ENCODE measurements at places on chromosomes 13 and 19. TPM values are rescaled to one million over a fixed set of nuclear protein-coding genes. Genes with fewer than 3 reads are reported as not detected.

GPR18 gene
- total RNA-seq: not detected

LMTK3 gene
- 5.8 TPM for total RNA-seq

TNPO2 gene
- 36.6 TPM for total RNA-seq

ZNF470 gene
- total RNA-seq: 1.2 TPM

ZNF813 gene
- total RNA-seq: 1.3 TPM

CPB2 gene
- not detected for total RNA-seq

PGLYRP2 gene
- not detected for total RNA-seq

C19orf67 gene
- total RNA-seq: not detected

EFNB2 gene
- total RNA-seq: 29.0 TPM

KIR2DL1 gene
- total RNA-seq: not detected

ITPKC gene
- total RNA-seq: 44.4 TPM

GAPDHS gene
- not detected for total RNA-seq

PPFIA3 gene
- 12.8 TPM for total RNA-seq

ADM5 gene
- 2.0 TPM for total RNA-seq

KLK15 gene
- not detected for total RNA-seq

KIRREL2 gene
- 0.14 TPM for total RNA-seq

DPF1 gene
- total RNA-seq: 3.6 TPM

ONECUT3 gene
- 0.28 TPM for total RNA-seq

F2RL3 gene
- total RNA-seq: not detected

LILRB1 gene
- total RNA-seq: not detected

PTBP1 gene
- 154 TPM for total RNA-seq

IL11 gene
- 6.1 TPM for total RNA-seq

KBTBD6 gene
- total RNA-seq: 8.9 TPM

MBD3L3 gene
- not detected for total RNA-seq

LGALS4 gene
- 0.35 TPM for total RNA-seq

PNMA8A gene
- 1.1 TPM for total RNA-seq

FLT3 gene
- not detected for total RNA-seq

ZNF547 gene
- total RNA-seq: 0.56 TPM

PRR22 gene
- total RNA-seq: 0.21 TPM

BRME1 gene
- 0.99 TPM for total RNA-seq

ZNF492 gene
- 0.35 TPM for total RNA-seq
